ENCODE measurements at places on chromosomes 2 and 18. TPM values are rescaled to one million over a fixed set of nuclear protein-coding genes. Genes with fewer than 3 reads are reported as not detected.

GRCh38 chr2:232997749-232998665 is 15.0 kb downstream of the NGEF start:
- no peak for DNase-seq

DNA sequence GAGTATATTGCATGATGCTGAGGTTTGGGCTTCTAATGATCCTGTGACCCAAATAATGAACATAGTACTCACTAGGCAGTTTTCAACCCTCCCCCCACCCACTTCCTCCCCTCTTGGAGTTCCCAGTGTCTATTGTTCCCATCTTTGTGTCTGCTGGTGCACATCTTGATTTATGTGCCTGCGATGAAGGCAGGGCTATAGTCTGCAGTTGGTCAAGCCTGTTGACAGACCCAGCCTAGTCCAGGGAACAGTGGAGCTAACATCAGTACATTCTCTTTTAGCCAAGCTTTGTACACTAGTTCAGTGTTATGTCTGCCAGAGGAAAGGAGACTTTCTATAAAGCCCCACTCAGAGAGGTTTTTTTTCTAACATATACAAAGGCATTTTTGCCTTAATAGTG is 287.6 kb downstream of the CPS1 start:
- DNase-seq, result no peak

- no peak for DNase-seq
Measured at GRCh38 chr18:27501671-27502070, 316.6 kb upstream of the CHST9 start.

GRCh38 chr2:154960802-154961583 is 262.5 kb downstream of the KCNJ3 start:
- no peak for DNase-seq

DNA sequence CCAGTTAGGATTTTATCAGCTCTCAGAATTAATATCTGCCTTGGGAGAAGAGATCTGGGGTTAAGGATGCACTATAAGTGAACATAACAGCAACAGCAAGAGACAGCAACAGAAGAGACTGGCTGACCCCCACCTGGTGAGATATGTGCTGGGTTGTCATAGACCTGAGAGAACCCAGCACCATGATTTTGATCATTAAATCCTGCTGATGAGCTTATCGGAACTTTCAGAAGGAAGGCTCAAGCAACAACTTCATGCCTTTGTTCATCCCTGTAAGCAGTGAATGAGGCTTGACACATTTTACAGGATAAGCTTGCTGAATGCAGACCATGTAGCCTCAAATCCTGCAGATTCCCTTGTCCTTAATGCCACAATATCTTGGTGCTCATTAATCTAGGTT is 100.0 kb downstream of the POLE4 start:
- no peak for DNase-seq

DNA sequence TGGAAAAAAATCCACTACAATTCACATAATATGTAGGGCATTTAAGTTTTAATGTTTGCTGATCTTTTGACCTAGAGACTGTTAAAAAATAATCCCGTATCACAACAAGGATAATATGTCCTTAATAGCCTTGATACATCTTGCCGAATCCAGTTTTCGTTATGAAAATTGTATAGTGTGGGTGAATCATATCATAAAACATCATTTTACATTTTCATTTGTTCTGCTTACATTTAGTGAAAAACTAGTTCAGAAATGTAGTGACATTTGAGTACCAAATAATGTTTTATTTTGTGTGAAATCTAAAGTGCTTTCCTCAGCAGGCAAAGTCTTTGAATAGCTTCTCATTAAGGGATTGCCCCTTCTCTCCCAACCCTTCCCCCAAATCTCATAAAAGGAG is 1.9 kb downstream of the AFTPH start:
- DNase-seq, result no peak

DNA sequence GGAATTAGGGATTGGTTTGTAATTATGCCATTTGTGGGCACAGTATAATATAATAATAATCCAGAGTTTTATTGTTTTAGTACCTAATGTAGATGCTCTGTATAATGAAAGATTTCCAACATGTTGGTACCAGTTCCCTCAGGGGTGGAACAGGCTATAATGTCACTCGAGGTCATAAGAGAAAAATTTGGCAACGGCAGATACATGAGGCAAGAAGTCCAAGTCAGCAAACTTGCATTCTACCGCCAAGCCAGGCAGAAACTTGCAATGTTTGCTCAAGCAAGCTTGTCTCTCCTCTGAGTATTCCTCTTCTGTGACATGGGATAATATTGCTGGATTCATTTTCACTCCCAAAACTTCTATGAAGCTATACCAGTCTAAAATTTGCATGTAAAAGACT is 520.0 kb upstream of the SALL3 start:
- DNase-seq, result no peak

DNA sequence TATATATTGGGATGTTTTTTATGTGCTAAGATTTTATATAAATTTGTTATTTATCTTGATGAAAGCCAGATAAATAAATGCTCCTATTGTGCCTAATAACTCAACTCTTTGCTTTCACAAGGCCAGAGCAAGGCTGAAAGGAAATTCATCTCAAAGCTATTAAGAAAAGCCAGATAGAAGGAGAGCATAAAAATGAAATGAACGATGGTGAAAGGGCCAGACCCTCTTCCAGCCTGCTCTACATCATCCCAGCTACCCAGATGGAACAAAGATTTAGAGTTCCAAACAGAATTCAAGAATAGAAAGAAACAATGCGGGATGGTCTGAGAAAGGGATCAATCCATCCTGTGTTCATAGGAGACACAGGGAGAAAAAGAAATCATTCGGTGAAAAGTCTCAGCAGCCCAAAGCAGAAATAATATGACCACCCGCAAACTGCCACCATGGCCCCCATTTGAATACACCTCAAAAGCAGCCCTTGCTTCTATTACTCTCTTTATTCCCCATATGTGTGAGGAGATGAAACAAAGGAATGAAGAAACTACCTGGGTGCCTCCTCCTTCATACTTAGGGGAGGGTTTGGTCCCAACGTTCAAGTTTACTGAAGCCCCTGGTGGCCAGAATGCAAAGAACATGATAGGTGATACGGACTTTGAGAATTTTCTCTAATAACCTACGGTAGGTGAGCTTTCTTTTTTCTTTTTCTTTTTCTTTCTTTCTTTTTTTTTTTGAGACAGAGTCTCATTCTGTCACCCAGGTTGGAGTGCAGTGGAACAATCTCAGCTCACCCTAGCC is 110.1 kb upstream of the FBXO11 start:
- no peak for DNase-seq

- DNase-seq, result no peak
Measured at GRCh38 chr2:152813351-152813750, 94.9 kb downstream of the ARL6IP6 start.

DNA sequence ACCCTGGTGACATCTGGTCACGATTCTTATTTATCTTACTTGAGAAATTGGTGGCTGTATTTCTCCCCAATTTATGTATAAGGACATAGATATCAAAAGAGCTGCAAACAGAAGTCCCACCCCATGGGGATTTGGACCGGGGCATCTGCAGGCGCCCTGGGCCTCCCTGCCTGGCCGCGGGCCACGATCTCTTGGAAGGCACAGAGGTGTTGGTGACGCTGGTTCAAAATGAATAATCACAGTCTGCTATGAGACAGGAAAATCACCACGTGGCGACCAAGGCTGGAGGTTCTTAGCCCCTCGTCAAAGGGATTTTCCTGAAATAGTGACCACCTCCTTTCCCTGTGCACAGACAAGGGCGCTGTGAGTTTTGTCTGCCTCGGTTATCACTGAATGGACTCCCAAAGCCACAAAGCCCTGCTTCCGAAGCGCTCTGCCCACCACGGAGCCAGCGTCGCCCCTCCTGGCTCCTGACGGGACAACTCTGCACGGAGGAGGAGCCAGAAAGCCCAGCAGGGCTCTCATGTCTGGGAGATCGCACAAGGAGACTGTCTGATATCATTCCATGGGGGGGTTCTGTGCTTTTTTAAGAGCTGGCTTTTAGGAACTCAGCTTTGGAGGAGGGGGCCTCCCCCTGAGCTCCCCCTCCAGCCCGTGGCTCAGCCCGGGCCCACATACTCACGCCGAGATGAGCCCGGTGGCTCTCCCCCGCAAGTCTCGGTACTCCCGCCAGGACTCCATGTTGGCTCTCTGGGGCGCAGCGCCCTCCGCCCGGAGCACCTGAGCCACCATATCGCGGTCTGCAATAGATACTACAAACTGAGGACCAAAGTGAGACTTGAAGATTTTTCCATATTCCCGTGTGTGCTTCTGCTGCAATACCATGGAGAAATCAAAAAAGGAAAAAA is 14.6 kb downstream of the CYP27C1 start:
- DNase-seq, result peak; percentile 70

DNA sequence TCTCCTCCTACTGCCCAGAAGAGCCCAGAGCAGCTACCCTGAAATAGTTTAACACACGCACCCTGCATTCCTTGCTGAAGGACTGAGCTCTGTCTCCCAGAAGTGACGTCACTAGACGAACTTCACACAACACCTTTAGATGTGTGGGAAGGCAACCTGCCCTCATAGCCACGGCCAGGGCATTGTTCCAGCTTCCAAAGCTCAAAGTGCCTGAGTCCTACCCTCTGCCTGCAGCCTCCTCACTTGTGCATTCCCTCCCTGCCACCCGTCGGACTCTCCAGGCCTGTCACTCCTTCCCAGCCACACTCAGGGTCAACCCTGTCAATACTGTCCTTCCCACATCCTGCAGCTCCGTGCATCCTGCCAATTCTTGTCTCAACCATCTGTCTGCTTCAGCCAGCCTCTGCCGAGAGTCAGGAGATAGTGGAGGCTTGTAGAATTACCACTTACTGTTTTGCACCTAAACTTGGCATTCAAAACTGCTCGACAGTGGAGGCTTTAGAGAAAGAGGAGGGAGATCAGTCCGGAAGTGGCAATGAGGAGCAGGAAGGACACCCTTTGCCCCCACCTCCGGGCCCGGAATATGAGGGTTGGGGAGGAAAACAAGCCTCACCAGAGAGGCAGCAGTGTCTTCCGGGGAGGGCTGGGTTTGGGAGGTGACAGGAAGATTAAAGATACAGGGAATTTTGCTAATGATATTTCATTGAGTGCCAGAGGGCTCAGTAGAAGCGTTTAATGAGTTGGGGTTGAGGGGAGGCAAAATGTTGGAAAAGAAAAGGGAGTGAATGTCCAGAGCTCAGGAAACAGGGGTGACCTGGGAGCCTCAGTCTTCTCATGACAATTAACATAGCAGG is 72.3 kb upstream of the ATG16L1 start:
- no peak for DNase-seq

GRCh38 chr18:10843565-10843964 is 305.8 kb downstream of the PIEZO2 start:
- DNase-seq, result no peak

- DNase-seq, result no peak
Measured at GRCh38 chr18:75504469-75504868, 77.0 kb upstream of the SMIM21 start.

GRCh38 chr18:42024131-42024530 is 69.1 kb downstream of the PIK3C3 start:
- no peak for DNase-seq

DNA sequence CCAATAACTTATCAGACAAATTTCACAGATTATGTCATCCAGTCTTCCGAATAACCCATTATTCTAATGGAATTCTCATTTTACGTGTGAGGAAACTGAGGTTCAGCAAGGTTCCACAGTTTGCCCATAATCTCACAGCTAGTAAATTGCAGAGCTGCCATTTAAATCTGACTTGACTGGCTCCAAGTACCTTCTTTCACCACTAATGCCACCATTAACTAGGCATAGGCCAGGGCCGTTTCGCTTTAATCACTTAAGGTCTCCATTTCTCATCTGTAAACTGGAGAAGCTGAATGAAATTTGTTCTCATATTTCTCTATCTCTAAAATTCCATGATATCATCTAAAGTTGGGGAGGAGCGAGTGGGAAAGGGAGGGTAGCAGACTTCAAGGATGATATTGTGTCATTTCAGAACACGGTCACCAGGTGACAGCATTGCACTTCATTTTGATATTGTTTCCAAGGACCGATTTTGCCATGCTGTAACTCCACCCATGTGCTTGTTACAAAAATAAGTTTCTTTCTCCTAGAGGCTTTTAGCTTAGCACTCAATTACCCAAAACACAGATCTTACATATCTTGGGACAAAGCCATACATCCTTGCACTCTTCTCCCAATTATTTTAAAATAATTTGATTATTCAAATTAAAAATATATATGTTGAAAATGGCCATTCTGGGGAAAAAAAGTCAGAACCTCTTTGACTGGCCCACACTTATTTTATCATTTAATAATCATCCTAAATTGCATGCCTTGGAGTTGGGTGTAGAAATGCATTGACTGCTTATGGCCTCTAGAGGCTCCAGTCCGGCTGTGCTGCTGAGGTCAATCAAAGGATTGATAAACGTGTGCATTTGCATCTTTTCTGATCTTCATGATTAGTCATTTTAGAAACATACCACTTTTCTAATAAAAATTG is 123.8 kb downstream of the AKAIN1 start:
- no peak for DNase-seq

- no peak for DNase-seq
Measured at GRCh38 chr18:23540867-23541266, 37.6 kb downstream of the RMC1 start.

DNA sequence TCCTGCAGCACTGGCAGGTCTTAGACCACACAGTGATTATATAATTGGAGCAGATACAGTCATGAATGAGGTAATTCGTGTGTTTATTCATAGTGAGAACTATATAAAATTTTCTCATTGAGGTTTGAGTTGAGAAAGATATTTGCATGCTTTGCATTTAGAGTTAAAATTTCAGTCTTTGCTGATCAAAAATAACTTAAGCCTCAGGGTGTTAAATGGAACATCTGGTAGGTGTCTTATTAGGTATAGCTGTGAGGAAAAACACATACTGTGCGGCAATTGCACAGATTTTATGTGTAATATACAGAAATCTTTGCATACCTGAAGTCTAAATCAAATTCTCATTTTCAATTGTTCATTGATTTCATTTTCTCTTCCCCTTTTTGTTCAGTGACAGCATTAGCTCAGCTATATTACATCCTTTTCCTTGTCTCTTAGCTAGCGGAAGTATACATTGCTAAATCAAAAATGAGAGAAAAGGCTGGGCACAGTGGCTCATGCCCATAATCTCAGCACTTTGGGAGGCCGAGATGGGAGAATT is 21.2 kb downstream of the GORASP2 start:
- DNase-seq, result no peak

DNA sequence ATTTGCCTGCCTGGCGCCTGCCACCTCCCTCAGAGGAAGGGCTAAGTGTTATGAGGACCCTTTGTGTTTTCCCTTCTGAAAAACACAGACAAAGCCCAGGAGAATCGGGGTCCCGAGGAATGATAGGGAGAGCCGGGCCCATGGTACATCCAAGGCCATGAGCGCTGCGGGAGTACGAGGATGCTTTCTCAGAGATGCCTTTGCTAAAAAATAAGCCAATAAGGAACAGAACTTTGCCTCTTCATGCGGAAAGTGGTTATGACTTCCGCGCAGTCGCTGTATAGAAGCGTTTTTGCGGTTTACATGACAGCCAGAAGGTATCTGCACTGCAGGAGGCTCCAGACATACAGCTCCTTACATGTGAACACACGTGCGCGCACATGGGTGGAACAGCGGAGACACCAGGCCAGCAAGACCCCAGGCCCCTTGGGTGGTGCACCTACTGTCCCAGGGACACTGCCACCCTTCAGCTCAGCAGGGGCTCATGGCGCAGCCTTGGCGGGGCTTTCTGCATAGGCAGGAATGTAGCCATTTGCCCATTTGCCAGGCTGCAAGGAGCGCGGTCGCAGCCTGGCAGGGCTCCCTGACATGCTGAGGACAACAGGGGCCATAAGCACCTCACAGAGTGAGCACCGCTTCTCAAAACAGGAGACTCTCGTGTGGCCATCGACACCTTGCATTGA is 252.4 kb upstream of the SALL3 start:
- DNase-seq, result no peak

GRCh38 chr2:139872032-139872431 is 1091.8 kb upstream of the NXPH2 start:
- no peak for DNase-seq

The CHRNG gene
- total RNA-seq, result not detected

The ITGB6 gene
- not detected for total RNA-seq

The TLX2 gene
- 0.99 TPM for total RNA-seq

The RAB6C gene
- 0.57 TPM for total RNA-seq

All from esophagus muscularis mucosa (tissue), 4 donors.